CD4-positive, alpha-beta T cell treated with Interleukin-4 for 1 hour (primary cell): ENCODE measurements at places on chromosomes 5 and 9.

DNA sequence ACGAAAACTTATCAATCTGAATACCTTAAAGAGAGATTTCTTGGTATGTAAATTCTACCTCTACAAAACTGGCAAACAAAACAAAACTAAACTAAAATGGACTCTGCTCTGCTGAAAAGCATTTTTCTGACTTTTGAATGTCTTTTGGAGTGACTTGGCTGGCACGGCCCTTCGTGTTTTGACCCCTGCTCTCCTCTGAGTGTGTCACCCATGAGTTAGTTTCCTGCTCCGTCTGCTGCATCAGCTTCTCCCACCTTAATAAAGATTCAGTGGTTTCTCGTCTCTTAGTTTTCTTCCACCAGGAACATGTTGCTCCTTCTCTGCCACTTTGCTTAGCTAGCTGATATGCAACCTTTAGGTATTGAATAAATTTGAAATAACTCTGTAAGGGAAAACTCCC lies 1084.0 kb upstream of the CDH18 start:
- no peak for DNase-seq

DNA sequence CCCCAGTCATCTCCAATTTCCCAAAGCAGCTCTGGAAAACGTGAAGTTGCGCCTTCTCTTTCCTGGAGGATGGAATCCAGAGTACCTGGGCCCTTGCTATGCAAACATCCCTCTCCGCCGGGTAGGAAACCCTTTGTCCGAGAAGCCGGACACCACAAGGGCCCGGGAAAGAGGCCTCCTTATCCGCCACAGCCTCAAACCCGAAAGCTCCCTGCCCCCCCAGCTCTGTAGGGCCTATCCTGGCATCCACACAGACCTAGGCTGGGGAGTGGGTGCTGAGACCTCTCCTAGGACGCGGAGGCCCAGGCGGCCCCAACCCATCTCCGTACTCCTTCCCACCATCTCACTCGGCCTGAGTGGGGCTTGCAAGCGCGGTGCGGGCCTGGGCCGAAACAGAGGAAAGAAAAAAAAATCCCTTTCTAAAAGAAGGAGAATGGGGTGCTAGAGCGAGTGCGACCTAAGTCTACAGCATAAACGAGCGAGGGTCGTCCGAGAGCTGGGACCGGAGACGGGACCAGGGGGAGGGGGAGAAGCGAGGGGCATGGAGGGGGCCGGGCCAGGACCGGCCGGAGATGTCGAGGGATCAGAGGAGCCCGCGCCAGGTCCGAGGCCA lies 624 bp downstream of the FBXW11 start:
- peak; percentile 23 for DNase-seq

DNA sequence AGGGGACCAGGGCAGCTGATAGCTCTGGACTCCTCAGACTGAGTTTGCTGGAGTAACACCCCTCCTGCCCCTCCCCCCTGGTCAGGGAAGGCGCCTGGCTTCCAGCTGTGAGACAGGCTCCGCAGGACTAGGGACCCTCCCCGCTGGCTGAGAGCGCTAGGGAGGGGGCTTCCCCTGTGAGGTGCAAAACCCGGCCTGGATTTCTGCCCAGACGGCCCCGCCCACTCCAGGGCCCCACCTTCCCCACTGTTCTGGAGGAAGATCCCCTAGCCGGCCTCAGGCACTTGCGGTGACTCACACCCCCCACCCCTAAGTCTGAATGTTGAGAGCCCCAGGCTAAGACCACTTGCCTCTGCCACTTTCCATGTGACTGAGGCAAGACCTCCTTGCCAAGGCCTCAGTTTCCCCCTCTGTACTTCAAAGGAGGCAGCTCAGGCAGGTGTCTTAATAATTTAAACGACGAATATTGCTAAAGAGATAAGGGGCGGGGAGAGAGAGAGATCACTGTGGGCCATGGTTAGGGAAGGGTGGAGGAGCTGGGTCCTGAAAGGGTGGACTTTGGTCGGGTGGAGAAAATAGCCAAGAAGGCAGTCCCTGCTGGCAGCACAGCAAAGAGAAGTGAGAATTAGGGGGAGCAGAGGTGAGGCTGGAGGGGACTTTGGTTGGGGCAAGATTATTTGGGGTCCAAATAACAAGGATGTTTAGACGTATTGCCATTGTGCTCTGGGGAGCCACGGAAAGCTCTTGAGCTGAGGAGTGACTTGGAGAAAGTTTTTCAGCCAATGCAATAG lies 1.0 kb upstream of the DAB2IP start:
- no peak for DNase-seq

DNA sequence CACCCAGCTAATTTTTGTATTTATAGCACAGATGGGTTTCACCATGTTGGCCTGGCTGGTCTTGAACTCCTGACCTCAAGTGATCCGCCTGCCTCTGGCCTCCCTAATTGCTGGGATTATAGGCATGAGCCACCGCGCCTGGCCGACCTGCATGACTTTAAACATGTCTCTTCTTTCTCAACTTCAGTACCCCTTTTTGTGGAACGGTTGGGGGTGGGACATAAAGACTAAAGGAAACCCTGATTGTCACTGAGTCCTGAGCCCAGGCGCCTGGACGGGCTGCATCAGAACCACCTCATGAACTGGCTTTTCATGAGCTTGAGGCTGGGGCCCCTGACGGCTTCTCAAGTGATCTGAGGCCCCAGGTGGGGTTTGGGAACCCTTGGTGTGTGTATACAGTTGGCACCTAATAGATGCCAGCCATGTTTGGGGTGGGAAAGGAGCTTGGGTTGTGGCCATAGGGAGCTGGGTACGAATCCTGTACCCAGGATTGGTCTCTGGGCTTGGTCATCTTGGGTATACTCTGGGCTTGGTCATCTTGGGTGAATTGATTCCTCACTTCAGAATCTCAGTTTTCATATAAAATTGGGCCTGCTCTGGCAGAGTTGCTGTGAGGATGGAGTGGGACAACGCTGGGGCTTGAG lies 2.2 kb downstream of the GRK6 start:
- DNase-seq = no peak

DNA sequence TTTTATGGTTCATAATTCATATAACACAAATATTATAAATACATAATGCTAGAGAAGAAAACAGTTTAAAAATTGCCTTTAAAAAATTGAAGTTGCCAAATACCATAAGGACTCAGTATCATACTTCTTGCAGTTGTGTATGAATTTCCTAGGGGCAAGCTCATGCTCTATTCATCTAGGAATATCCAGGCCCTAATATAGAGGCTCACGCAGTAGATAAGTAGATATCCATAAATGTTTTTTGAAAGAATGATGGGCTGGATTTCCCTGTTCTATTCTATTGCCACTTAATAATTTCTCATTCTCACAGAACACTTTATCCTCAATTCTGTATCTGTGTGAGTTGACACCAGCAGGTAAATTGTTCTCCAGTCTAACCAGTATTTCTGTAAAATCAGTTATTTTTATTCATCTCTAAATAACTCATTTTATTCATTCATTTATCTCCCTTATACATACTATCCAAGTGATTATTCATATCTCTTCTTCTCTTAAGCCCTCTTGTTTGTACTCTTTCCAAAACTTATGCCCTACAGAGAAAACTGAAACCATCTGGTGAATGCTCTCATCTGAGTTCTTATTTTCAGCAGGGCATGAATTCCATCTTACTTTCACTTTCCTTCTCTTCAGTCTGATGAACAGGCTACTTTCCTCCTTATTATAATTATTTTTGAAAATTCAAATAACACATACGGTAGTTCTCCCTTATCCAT lies 97.1 kb downstream of the SLC44A1 start:
- DNase-seq = peak; percentile 2

DNA sequence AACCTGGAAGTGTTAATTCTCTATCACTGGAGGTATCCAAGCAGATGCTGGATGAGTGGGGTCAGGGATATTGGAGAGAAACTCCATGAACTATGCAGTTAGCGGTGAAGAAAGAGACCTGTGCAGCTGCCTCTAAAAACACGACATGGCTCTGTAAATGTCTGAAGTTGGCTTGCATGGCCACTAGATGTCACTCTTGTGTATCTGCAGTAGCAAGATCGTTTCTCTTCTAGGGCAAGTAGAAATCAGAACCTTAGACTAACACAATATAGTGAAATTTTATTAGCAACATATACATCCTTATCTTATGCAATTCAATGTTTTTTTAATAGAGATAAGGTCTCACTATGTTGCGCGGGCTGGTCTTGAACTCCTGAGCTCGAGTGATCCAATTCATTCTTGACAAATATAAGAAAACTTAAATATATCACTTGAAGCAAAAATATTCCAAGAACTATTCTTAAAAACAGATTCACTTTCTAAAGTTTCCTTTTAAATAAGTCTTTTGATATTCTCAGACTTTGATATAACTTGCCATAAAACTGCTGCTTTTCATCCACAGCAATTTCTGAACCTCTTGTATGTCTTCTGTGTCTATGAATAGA lies 2.9 kb downstream of the OR2S2 start:
- DNase-seq = peak; percentile 71

GRCh38 chr9:100577776-100578448 lies at the start of gene CAVIN4:
Gene CAVIN4 (plus strand): TSS chr9:100578079. CDS start chr9:100578144, 65 bp downstream.
- no peak for DNase-seq

- DNase-seq = no peak
Observed at GRCh38 chr5:40397091-40397490, 282.6 kb upstream of the PTGER4 start.

DNA sequence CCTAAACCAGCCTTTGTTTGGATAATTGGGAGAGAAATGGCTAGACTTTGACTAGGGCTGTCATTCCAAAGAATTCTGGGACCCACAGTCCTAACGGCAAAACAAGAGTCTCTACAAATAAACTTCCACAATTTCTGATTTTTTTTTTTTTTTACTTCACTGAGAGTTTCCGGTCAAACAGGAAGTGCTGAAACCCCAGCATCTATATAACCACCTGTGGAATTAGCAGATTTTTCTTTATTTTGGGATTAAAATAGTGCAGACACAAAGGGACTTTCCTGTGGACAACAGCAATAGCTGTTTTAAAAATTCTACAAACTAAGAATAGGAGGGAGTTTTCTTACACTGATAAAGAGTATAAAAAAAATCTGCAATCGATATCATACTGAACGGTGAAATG lies 157.4 kb downstream of the ARSB start:
- DNase-seq = no peak

GRCh38 chr5:34620185-34620584 lies 35.9 kb upstream of the RAI14 start:
- DNase-seq = no peak

DNA sequence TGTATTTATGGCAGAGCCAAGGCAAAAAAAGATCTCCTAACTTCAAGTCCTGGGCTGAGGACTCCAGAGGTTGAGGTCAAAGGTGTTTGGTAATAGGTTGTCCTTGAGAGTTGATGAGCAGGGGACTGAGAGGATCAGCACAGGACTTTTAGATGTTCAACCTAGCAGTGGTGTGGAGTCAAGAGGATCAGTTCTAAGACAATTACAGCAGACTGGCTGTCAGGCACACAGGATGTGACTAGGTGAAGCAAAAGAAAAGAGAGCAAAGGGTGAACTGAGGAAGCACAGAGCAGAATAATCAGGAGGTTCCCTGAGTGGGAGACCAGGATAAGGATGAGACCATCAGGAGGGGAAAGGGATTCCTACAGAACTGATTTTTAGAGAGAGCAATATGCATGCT lies 10.9 kb downstream of the GZMA start:
- DNase-seq = no peak

GRCh38 chr5:124660229-124661093 lies 86.0 kb downstream of the ZNF608 start:
- no peak for DNase-seq

DNA sequence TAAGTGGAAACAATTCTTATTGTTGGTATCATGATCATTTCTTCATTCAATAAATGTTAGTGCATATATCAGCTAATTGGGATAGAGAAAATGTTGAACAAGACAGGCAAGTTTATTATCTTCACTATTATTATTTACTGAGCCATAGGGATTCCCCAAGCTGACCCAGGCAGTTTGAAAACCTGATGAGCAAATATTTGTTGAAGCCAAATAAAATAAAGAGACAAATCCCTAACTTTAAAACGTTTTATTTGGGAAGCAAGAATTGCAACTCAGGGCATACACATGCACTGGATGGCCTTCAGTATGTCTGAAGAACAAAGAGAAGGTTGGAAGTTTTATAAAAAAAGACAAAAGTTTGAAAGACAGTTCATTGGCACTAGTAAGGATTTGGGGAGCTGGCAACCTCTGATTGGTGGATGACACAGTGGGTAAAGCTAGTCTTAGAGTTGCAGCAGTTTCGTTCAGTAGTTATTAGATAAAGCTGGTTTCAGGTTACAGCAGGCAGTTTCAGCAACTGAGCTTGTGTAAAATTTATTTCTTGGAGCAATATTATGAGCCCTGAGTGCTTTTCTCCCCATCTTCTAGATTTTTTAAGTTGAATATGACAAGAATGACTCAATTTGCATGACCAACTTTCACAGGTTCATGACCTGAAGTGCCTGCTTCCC lies 44.7 kb upstream of the PRLR start:
- no peak for DNase-seq

DNA sequence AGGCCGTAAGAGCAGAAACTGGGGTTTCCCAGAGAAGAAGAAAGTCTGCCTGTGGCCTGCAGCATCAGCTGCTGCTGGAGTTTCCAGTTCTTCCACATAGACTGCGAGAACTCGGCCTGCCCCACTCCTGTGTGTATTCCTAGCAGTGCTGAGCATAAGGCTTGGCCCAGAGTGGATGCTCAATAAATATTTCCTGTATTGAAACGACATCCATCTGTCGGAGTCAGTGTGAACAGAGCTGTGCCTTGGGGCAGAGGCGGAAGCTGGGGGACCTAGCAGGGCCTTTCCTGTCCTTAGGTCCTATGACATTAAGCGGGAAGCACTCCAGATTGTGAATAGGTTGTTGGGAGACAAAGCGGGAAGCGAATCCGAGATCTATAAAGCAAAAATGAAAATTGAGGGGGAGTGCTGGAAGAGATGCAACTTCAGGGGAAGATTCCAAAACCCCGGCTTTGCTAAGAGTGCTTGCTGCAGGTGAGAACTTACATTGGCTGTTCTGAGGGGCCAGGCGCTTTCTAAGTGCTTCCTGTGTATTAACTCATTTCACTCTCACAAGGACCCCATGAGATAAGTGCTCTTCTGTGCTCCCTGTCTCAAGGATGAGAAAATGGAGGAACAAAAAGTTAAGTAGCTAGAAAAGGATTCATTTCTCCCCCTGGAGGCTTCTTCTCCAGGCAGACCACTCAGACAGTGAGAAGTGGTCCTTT lies 76.1 kb upstream of the CXCL14 start:
- DNase-seq = no peak

GRCh38 chr5:52746539-52746938 lies 41.2 kb upstream of the ITGA1 start:
- no peak for DNase-seq
